HFF-Myc (cell line): ENCODE measurements at places on chromosomes 6 and 20.

DNA sequence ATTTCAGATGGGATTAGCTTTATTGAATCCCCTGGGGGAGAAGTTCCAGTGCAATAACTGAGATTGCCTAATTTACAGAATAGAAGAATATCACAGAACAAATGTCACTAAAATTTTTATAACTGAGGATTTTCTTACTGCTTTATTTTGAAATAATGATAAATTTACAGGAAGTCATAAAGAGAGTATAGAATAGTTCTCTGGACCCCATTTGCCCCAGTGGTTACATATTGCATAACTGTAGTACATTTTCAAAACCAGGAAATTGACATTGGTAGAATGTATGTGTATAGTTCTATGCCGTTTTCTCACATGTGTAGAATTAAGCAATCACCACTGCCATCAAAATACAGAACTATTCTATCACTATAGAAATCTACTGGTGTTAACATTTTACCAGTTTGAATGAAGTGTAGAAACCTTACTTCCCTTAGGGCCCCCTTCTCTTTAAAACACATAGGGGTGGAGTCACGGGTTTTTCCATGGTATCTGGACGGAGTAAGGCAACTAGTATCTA lies 18.3 kb downstream of the KIF6 start:
- no peak for DNase-seq

- no peak for DNase-seq
Observed at GRCh38 chr6:134482593-134483270, 164.8 kb upstream of the SGK1 start.

GRCh38 chr6:149365197-149365596 lies 34.9 kb upstream of the SUMO4 start:
- DNase-seq = no peak

DNA sequence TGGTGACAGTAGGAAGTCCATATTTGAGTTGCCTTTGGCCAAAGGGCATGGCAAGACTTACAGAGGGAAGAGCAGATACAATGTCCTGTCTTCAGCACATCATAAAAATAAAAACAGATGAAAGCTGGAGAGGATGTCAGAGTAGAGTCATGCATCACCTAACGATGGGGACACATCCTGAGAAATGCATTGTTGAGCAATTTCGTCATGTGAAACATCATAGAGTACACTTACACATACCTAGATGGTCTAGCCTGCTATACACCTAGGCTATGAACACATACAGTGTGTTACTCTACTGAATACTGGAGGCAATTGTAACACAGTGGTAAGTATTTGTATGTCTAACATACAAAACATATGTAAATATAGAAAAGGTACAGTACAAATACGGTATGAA lies 75.6 kb downstream of the VEGFA start:
- DNase-seq = no peak

DNA sequence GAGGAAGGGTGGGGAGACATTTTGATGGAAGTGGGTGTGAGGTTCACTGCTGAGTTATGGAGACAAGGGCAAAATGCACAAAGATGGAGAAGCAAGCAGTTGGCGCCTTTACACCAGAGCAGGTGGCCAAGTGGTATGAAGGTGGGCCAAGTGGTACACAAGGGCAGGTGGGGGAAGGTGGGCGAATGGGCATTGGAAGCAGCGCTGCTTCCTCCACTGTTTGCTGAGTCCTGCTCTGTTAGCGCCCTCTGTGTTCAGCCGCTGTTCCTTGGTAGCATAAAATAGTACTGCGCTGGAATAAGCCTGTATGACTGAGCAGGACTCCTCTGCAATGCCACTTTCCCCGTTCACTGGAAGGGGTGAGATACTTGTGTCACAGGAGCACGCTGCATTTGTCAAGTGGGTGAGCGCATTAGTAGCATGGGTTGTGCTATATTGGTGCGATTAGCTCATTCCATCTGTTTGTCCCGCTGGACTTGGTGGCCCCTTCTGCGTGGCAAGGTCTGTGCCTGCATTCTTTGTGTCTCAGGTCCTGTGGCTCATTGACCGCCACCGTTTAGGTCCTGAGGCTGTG lies 116.4 kb downstream of the TOX2 start:
- DNase-seq = no peak

DNA sequence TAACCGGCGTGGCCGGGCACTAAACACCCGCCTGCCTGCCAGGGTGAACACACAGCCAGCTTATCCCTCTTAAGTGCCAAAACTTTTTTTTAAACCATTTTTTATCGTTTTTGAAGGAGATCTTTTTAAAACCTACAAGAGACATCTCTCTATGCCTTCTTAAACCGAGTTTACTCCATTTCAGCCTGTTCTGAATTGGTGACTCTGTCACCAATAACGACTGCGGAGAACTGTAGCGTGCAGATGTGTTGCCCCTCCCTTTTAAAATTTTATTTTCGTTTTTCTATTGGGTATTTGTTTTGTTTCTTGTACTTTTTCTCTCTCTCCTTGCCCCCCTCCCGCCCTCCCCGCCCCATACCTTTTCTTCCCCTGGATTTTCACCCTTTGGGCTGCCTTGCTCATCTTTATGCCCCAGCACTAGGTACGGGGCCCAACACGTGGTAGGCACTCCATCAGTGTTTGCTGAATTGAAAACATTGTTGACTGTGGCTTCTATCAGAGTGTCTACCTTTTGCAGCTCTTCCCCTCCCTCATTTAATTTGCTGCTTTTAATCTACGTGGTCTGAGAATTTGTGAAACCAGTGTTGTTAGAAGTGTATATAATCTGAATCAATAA lies 1.5 kb downstream of the ZCCHC3 start:
- no peak for DNase-seq

DNA sequence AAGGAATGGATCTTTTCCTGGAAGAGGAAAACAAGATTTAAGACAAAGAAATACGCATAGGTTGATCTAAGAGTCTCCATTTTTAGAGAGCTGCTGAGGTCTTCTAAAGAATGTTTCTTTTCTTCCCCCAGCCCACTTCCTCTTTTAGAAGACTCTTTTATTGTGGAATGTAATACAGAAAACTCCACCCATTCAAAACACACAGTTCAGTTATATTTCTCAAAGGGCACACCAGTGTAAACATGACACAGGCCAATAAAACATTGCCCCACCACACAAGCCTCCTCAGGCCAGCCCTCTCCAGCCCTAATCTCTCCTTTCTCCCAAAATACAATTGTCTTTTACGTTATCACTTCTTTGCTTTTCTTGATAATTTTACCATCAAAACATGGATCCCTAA lies 42.8 kb downstream of the SLC35B3 start:
- no peak for DNase-seq

- DNase-seq = no peak
Observed at GRCh38 chr6:37338745-37339255, 15.0 kb upstream of the RNF8 start.

- DNase-seq = no peak
Observed at GRCh38 chr6:23016696-23017095, 447.3 kb downstream of the HDGFL1 start.

- no peak for DNase-seq
Observed at GRCh38 chr6:168641446-168641845, 200.5 kb downstream of the SMOC2 start.

- DNase-seq = peak; percentile 57
Observed at GRCh38 chr6:20542927-20543602, 8.8 kb downstream of the CDKAL1 start.

DNA sequence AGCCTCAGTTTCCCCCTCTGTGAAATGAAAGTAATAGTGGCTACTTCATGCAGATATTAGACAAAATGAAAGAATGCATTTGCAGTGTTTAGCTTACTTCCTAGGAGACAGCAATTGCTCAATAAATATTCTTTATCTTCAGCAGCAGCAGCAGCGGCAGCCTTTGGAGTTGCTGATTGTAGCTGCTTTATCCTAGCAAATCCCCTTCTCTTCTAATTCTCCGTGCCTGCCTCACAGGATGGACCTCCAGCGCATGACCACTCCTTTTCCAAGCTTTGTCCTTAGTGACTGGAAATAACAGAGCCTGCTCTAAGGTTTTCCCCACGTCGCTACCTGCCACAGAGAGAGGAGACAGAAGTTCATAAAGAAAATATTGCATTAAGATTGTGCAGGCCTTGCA lies 279.8 kb downstream of the TSHZ2 start:
- DNase-seq = no peak

GRCh38 chr20:7673841-7674240 lies 266.4 kb downstream of the HAO1 start:
- DNase-seq = no peak

DNA sequence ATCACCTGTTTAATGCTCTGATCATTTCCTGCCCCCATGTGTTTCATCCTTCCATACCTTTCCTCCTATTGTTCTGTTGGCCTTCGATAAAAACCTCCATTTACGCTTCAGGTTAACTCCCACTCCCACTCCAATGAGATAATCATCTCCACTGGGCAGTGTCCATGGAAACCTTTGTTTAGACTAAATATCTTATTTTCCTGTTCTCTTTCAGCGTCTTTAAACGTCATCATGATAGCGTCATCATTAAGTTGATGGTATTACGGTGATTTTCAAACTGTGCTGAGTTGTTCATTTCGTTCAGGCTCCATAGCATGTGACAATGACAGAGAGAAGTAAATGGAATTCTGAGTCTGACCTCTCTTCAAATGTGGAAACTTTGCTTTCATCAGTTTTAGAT lies 970.5 kb upstream of the SLC35B3 start:
- no peak for DNase-seq

DNA sequence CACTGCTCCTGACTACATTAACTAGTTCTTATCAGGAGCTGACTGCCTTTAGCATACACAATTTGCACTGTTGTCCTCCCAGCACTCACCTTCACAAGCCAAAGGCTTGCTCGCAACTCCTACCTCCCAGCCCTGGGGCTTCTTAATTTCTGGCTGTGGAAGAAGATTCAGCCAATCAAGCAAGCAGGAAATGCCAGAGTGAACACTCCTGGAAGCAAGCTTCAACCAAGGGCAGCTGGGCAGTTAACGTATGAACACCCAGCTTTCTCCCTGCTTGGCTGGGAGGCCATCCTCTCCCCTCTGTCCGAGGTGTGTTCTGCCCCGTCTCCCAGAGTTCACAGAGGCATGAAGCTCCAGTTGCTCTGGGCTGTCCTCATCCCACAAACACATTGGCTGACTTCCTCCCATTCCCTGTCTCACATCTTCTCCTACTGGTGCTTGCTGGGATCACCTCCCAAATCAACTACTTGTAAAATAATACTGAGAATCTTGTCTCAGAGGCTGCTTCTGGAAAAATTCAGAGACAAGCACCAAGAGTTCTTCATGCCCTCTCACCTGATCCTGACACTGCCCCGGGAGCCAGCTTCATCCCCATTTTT lies 15.3 kb upstream of the SRSF6 start:
- DNase-seq = no peak

GRCh38 chr6:96520171-96521115 lies 1.2 kb upstream of the UFL1 start:
- DNase-seq = no peak

GRCh38 chr20:44023515-44024371 lies 109.1 kb downstream of the TOX2 start:
- no peak for DNase-seq

DNA sequence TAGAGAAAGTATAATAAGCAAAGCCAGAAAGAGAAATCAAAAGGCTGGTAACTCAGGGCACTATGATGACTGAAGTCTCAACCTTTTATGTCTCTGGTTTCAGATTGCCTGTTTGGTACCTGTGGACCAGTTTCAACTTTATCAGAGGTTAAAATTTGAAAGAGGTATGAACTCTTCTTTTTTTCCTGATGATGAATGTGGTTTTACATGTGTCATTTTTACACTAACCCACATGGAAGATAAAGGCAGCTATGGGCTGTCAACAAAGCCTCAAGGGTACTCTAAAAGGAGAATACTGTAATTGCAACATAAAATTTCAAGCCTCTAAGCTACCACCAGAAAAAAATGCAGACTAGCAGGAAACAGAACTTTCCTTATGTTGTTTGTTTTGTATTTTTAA lies 52.4 kb downstream of the RNF144B start:
- no peak for DNase-seq

DNA sequence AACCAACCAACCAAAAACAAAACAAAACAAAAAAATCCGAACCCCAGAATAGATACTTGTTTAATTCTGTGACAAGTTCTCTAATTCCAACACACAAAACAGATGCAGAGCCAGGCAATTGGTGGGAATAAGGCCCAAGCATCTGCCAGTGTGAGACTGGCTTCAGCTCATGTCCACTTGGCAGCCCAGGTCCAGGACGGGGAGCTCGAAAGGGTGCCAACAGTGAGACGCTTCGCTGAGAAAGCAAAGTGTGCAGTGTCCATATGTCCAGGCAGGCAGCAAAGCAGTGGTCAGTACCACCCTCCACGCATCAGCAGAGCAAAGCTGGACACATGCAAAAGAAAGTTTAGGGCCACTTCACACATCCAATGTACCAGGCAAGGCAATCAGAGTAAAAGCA lies 102.9 kb downstream of the RALGAPA2 start:
- DNase-seq = no peak

DNA sequence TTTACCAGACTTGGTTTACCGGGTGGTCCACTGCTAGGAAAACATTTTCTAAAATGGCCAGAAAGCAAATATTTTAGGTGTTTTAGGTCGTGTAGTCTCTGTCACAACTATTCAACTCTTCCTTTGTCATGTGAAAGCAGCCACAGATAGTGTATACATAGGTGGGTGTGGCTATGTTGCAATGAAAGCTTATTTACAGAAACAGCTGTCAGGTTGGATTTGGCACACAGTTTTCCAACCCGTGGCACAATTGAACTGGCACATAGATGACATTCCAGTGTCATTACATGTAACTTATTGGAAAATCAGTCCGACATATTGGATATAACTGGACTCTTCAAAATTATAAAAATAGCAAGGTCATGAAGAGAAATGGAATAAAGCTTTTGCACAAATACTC lies 68.9 kb upstream of the KCNQ5 start:
- no peak for DNase-seq

DNA sequence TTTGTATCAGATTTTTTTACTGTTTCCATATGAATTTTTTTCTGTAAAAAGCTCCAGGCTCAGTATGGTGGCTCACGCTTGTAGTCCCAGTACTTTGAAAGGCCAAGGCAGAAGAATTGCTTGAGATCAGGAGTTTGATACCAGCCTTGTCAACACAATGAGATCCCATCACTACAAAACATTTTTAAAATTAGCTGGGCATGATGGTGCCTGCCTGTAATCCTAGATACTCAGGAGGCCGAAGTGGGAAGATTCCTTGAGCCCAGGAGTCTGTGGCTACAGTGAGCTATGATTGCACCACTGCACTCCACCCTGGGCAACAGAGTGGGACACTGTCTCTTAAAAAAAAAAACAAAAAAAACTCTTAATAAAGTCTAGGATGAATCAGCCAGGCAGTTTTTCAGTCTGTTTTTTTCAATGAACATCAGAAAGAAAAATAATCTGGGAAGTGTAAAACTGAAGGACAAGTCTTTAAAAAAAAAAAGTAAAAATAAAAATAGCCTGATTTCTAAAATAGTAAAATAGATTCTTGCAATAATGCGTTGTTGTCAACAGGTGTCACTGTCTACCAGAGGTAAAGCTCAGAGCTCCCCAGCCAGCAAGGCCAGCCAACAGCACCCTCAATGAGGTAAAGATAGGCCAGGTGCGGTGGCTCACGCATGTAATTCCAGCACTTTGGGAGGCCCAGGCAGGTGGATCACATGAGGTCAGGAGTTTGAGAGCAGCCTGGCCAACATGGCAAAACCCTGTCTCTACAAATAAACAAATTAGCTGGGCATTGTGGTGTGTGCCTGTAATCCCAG lies 9.3 kb upstream of the ATG5 start:
- no peak for DNase-seq

- DNase-seq = no peak
Observed at GRCh38 chr6:20802596-20802995, 268.3 kb downstream of the CDKAL1 start.

- DNase-seq = no peak
Observed at GRCh38 chr6:146123616-146124015, 94.8 kb downstream of the GRM1 start.
